Stimulated activated effector memory CD8-positive, alpha-beta T cell treated with anti-CD3 and anti-CD28 coated beads, Interleukin-12 subunit alpha, Interleukin-12 subunit beta, amount 100 ng/mL, for 72 hours (primary cell): ENCODE measurements at places on chromosomes 5 and 9.

- DNase-seq, result no peak
Measured at GRCh38 chr5:108515517-108516105, 133.7 kb upstream of the FBXL17 start.

- no peak for DNase-seq
Measured at GRCh38 chr9:111078391-111079038, 40.2 kb upstream of the LPAR1 start.

- no peak for DNase-seq
Measured at GRCh38 chr5:168851902-168852321, 272.7 kb upstream of the PANK3 start.

- no peak for DNase-seq
Measured at GRCh38 chr5:133149345-133149744, 97.5 kb downstream of the HSPA4 start.

- no peak for DNase-seq
Measured at GRCh38 chr5:34660444-34660843, 4.3 kb downstream of the RAI14 start.

DNA sequence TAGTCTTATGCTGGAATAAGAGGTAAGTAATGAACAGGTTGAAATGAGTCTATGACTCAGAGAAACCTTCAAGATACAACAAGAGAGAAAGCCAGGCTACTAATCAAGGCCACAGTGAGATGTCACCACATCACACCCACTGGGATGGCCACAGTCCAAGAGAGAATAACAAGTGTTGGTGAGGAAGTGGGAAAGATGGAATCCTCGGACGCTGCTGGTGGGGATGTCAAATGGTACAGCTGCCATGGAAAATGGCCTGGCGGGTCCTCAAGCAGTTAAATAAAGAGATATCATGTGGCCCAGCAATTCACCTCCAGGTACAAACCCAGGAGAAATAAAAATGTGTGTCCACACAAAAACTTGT lies 41.9 kb upstream of the NEURL1B start:
- DNase-seq, result no peak

DNA sequence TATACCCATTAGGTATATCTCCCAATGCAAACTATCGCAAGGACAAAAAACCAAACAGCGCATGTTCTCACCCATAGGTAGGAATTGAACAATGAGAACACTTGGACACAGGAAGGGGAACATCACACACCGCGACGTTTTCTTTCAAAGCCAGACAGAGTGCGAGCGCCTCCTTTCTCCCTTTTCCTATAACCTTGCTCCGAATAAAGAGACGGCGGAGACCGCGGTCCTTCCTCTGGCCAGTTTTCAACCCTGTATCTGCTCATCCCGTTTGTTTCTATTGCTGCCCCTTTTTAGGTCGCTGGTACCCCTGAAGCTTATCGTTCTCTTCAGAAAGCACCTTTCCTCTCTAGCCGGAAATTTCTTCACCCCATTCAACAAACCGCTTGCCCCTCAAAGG lies 1.3 kb downstream of the LVRN start:
- DNase-seq, result no peak

DNA sequence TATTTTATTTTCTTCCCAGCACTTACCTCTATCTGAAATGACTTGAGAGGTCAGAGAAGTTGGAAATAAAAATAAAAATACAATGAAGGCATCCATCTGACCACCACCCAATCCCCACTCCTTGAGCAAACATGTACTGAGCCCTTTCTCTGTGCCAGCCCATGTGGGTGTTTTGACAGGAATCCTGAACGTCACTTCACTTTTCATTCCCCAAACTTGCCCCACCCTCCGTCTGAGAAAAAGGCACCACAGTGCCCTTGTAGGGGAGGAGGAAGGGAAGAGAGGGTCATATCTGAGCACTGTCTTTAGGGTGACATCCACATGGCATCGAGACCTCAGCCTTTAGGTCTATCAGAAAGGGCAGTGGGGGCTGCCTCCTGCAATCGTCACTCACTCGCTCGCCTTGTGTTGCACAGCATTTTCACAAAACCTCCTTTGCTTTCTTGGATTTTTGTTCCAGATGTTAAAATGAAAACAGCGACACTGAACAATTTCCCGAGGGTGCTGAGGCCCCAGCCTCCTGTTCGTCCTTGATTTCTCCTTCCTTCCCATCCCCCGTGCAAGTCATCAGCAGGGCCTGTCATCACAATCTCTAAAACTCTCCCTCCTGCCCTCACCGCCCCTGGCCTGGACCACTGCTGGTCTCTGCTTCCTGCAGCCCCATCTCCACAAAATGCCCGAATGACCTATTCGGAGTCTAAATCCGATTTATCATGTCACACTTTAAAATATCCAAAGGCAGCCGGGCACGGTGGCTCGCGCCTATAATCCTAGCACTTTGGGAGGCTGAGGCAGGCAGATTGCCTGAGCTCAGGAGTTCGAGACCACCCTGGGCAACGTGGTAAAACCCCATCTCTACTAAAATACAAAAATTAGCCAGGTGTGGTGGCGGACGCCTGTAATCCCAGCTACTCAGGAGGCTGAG lies 13.0 kb downstream of the HIGD2A start:
- no peak for DNase-seq

DNA sequence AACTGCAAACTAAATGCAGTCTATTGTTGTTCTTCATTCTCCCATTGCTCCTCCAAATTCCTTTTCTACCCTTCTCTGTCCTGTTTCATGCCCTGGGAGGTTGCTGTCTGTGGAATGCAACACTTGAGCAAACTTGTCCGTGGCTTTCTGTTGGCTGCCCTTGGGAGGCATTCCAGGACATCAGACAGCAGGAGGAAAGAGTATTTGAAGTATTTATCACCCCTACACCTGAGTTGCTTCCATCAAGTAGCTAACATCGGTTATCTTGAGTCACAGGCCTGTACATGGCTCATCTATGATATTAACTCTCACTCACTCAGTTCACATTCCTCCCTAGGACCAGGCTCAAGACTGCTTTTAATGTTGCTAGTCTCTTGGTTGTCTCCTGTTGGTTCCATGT lies 803.4 kb upstream of the CDH6 start:
- DNase-seq, result no peak

GRCh38 chr5:135324897-135325650 lies 74.0 kb downstream of the MACROH2A1 start:
- no peak for DNase-seq

DNA sequence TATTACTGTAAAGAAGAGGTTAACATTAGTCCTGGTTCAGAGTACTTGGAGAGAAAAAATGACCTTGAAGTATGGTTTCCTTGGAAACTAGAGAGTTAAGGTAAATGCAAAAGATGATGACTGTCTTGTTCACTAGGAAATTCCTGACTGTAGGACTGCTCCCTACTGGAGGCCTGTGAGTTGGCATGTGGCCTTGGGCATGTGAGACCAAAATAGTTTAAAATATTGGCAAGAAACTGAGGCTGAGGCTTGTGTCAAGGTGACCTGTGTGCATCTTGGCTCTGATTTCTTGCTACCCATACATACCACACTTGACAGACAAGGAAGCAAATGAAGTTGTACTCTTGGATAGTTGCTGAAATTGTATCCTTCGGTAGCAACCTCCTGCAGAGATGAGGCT lies 96.5 kb downstream of the TARS1 start:
- no peak for DNase-seq

DNA sequence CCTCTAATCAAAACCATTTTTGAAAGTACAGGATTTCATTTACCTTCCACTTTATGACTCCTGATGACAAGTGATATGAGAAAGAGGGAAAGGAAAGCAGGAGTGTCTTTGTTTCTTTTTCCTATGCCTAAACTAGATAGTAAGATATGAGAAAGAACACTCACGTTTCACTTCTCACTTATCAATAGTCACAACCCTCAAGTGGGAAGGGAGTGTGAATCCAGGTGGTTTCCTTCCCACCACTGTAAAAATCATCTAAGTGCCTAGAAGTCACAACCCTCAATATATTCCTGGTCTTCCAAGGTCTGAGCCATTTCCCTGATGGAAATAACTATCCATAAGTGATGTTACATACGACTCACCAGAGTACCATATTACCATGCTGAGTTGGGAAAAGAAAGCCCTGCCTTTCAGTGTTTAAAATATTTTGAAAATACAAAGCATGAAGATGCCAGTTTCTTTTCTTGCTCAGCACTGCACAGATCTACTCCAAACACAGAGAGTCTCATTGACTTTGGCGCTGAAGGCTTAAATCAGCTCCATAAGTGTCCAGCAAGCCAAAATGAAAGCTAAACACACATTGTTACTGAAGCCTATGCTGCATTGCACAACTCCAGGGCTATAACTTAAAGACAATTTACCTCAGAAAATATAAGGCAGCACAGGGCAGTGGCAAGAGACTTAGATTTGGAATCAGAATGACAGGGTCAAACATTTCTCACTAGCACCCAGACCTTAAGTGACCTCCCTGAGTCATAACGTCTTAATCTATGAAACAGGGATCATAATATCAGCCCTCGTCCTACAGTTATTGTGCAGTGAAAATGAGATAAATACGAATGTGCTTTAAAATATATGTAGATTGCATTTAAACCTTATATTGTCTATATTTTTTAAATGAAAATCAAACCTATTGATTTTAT lies 301.2 kb downstream of the KIAA0825 start:
- DNase-seq, result no peak

DNA sequence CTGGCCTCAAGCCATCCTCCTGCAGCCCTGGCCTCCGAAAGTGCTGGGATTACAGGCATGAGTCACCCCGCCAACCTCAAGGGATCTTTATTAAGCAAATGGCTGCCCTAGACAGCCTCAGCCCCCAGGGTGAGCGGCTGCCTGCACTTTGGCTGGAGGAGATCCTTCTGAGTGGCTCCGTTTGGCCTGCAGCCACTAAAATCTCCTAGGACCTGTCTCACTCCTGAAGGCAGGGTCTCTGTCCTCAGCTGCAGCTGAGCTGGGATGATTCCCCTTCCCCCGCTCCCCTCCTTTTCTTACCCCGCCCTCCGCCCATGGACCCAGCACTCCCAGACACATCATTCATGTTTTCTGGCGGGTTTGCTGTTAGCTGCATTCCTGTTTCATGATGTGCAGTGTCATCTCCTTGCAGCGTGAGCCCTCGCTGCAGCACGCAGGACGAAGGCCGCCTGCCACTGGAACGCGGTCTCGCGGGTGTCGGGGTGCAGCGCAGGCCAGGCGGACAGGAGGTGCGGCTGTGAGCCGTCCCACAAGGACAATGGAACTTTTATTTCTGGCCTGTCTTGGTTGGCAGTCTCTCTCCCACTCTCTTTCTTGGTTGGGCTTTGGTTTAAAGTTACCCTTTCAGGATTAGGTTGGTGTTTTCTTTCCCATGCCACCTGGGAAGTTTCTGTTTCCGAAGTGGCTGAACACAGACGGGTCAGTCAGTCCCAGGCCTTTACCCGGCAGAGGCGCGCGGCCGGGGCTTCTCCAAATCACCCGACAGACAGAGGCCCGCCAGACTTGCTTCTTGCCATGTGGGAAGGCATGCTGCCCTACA lies 137.1 kb downstream of the FOXD1 start:
- no peak for DNase-seq

DNA sequence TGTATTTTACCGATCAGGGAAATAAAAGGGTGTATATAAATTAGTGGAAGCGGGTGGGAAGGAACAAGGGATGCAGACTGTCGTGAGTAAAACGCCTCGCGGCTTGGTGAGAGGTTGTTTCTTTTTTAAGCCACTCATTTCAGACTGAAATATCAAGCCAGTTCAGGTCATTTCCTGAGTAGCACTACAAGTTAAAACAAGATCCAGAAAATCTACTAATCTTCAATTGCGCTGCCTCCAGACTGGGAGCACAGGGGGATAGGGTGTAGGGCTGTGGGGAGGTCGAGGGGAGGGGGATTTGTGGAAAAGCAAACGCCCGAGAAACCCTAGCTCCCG lies 140.8 kb downstream of the TSSK1B start:
- DNase-seq, result no peak

- no peak for DNase-seq
Measured at GRCh38 chr5:73901455-73901854, 275.5 kb downstream of the ARHGEF28 start.

- no peak for DNase-seq
Measured at GRCh38 chr5:119255571-119256356, 100.1 kb upstream of the TNFAIP8 start.

DNA sequence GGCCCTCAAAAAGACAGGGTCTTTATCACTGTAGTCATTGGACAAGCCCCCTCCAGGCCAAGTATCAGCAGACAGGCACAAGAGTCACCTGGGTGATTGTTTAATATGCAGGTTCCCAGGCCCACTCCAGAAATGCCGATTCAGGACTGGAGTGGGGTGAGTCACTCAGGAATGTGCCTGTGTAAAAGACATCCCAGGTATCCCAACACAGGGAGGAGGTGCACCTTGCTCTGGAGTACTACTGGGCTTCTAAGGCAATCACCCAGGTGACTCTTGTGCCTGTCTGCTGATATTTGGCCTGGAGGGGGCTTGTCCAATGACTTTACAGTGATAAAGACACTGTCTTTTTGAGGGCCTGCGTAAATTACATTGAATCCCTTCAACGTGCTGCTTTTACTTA lies 40.6 kb downstream of the ACTL7B start:
- no peak for DNase-seq

GRCh38 chr9:128420651-128421481 lies at the start of gene CERCAM:
Gene CERCAM (plus strand): TSS chr9:128420857. CDS start chr9:128420878, 21 bp downstream.
- DNase-seq, result peak; percentile 76

DNA sequence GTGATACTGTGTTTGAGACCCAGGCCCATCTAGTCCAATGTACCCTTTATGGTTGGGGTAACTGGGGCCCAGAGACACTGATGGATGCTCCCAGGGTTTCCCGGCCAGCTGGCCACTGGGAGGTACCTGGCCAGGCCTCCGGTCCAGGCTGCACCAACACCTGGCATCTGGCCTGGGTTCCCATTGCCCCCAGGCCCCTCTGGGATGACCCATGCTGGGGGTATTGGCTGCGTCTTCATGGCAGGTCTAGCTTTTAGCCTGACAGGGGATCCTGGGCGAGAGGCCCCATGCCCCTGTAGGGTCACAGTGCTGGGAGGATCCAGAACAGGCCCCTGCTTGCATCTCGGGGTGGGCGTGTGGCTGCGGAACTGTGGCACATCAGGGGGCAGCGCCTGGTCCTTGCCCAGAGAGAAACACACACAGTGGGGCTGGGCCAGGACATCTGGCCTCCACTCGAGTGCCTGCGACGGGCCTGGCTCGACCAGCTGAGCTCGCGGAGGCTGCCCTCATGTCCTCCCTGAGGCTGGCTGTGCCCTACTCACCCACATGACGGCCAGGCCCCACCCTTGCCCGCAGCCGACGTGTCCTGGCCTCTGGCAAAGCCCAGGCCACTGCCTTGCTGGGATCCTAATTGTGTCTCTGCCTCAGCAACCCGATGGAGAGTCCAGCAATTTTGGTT lies 21.5 kb upstream of the COL5A1 start:
- DNase-seq, result no peak

- DNase-seq, result no peak
Measured at GRCh38 chr9:89519366-89519805, 21.5 kb upstream of the SEMA4D start.

GRCh38 chr9:79222483-79222882 lies 349.3 kb upstream of the TLE4 start:
- DNase-seq, result no peak

GRCh38 chr9:128529191-128529590 lies 23.2 kb upstream of the SPTAN1 start:
- DNase-seq, result no peak

- no peak for DNase-seq
Measured at GRCh38 chr5:3530251-3530650, 65.4 kb upstream of the IRX1 start.

- no peak for DNase-seq
Measured at GRCh38 chr9:136361047-136361753, 2.3 kb downstream of the DNLZ start.

GRCh38 chr9:135907006-135907430 lies 328 bp downstream of the CAMSAP1 start:
- DNase-seq, result no peak
